Thymus (tissue), 14 donors: ENCODE measurements at places on chromosomes 2 and 18. TPM values are rescaled to one million over a fixed set of nuclear protein-coding genes. Genes with fewer than 3 reads are reported as not detected.

DNA sequence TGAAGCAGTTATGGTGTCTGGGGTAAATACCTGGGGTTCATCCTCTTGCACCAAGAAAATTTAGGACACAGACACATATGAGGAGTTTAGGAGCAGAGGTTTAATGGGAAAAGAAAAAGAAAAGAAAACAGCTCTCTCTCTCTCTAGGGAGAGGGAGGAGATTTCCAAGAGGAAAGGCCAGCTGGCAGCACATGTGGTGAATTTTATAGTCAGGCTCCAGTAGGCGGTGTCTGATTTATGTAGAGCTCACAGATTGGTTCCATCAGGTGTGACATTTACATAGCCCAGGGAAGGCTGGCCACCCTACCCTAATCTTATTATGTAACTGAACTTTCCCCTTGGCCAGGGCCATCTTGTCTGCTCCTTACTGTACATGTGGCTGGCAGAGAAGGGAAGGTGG lies 297.5 kb upstream of the RGPD4 start:
- no peak overlapping the region for H3K27ac ChIP-seq
- DNase-seq = no peak
- H3K4me3 ChIP-seq = no peak overlapping the region

- no peaks in the 10 kb centered on the region for H3K4me1 ChIP-seq
- H3K4me3 ChIP-seq = no peak overlapping the region
- H3K27ac ChIP-seq = no peak overlapping the region
- peaks cover under 1% of the 10 kb centered on the region for H3K36me3 ChIP-seq
- no peaks in the 10 kb centered on the region for H3K27me3 ChIP-seq
- no peak for DNase-seq
These were observed 41.8 kb downstream of the MFSD6 start for GRCh38 chr2:190449925-190450324.

GRCh38 chr2:124426625-124427024 lies 401.5 kb downstream of the CNTNAP5 start:
- H3K36me3 ChIP-seq = no peaks in the 10 kb centered on the region
- no peak for DNase-seq
- H3K4me3 ChIP-seq = no peak overlapping the region
- no peaks in the 10 kb centered on the region for H3K4me1 ChIP-seq
- H3K27me3 ChIP-seq = no peaks in the 10 kb centered on the region
- H3K27ac ChIP-seq = no peak overlapping the region

- H3K36me3 ChIP-seq = peaks cover 19% of the 10 kb centered on the region
- DNase-seq = no peak
- no peaks in the 10 kb centered on the region for H3K27me3 ChIP-seq
These were observed 90.7 kb upstream of the TFCP2L1 start for GRCh38 chr2:121375621-121376159.

GRCh38 chr2:70766357-70767078 lies 1.5 kb downstream of the ADD2 start:
- no peak overlapping the region for H3K27ac ChIP-seq
- H3K4me1 ChIP-seq = peaks cover 8% of the 10 kb centered on the region
- H3K4me3 ChIP-seq = no peak overlapping the region
- no peak for DNase-seq
- H3K27me3 ChIP-seq = peaks cover 25% of the 10 kb centered on the region

DNA sequence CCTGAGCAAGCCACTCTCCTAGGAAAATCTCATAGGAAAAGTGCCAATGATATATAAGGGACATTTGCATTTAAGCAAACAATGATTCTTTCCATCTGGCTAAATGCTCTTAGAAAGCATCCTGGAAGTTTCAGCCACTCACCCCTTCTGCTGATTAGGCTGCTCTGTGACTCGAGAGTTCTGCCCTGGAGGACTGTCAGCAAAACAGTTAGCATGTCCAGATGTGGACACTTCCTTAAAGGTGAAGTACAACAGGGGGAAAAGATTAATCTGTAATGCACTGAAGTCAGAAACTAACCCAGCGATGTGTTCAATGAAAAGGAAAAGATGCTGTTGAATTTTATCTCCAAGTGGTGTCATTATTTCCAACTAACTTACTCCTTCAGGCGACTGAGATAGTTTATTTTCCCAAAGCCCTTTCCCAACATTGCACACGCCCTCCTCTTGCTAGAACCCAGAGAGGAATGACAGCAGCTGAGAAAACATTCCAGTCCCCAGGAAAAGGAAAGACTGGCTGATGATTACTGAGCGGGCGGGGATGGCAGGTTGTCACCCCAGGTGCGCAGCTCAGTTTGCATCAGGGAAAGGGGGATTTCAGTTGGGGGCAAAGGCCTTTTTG lies 214.0 kb downstream of the SS18 start:
- no peak overlapping the region for H3K27ac ChIP-seq
- H3K4me3 ChIP-seq = no peak overlapping the region
- no peaks in the 10 kb centered on the region for H3K4me1 ChIP-seq
- no peaks in the 10 kb centered on the region for H3K36me3 ChIP-seq

DNA sequence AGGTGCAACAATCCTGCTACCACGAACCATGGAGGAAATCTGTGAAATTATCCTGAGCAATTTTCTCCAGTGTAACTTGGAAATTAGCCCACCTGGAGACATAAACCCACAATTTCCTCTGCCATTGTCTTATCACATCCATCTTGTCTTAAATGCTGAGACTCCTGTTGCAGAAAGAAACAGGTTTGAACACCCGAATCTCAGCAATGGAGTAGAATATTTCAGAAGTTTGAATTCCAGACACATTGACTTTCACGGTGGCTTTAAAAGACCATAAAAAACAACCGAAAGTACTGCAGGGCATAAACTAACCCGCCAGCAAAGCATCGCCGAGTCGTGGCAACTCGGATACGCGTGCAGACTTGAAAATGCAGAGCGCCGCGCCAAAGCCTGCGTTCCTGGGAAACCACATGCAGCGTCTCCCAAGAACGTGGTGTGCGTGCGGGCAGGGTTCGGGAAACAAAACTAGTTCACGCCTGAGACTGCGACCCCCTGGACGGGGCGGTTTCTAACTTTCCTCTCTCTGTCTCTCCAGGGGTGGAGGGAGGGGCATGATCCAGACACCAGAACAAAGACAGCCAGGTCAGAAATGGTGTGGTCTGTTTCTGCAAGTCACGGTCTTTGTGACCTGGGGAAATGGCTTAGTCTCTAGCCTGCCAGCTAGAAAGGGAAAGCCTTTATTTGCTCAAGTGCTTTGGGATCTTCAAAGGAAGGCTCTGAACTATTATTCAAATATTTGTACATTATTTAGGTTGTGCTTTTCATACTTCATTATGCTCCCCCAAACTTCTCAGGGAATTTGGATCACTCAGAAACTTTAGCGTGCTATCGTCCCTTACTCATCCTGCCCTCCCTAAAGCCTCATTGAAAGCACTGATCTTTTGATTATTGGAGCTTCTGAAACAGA lies 26.9 kb upstream of the KCTD1 start:
- peaks cover 4% of the 10 kb centered on the region for H3K4me1 ChIP-seq
- no peak overlapping the region for H3K27ac ChIP-seq
- no peaks in the 10 kb centered on the region for H3K36me3 ChIP-seq
- H3K4me3 ChIP-seq = peak overlapping the region; percentile 30
- DNase-seq = no peak

DNA sequence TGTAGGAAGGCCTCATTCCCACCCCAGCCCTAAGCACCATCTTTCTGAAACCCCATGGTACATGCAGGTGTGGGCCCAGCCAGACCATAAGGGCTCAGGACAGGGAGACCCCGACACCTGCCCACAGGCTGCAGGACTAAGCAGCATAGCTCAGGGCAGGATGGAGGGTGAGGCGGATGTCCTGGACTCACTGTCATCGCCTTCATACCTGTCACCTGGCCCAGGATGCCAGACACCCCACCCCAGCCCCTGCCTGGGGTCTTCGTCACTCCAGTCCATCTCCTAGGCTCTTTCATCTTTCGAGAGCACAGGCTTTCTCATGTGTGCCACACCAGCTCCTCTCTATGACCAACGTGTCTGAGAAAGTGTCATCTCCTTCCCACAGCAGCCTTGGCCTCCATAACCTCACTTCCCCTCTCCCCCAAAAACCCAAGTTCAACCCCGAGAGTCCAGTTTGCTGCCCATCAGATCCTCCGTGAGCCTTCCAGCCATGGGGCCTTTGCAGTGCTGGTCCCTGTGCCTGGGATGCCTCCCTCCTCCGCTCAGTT lies 71.5 kb downstream of the EMX1 start:
- no peak for DNase-seq
- H3K4me1 ChIP-seq = no peaks in the 10 kb centered on the region
- no peak overlapping the region for H3K27ac ChIP-seq
- H3K27me3 ChIP-seq = no peaks in the 10 kb centered on the region
- no peaks in the 10 kb centered on the region for H3K36me3 ChIP-seq

GRCh38 chr18:62954366-62954765 lies 239.0 kb downstream of the PHLPP1 start:
- no peak overlapping the region for H3K4me3 ChIP-seq
- DNase-seq = no peak
- peaks cover 15% of the 10 kb centered on the region for H3K4me1 ChIP-seq

DNA sequence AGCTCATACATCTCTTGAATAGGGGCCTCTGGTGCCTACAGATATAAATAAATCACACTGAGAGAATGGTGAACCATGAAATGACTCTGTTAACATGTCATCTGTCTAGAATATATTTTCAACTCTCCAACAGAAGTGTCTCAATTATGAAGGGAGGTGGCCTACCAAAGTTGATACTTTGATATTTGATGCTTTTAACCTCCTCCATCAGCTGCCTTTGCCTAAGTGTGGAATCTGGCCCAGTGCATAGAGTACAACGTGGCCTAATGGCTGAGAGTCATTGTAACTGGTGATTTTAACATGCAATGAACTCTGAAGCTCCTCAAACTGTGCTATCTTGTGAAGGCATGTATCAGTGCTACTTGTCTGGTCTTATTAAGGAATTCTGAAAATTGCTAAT lies 93.4 kb downstream of the MYO3B start:
- H3K36me3 ChIP-seq = no peaks in the 10 kb centered on the region
- DNase-seq = no peak
- no peaks in the 10 kb centered on the region for H3K27me3 ChIP-seq
- H3K27ac ChIP-seq = no peak overlapping the region
- H3K4me1 ChIP-seq = no peaks in the 10 kb centered on the region
- no peak overlapping the region for H3K4me3 ChIP-seq

DNA sequence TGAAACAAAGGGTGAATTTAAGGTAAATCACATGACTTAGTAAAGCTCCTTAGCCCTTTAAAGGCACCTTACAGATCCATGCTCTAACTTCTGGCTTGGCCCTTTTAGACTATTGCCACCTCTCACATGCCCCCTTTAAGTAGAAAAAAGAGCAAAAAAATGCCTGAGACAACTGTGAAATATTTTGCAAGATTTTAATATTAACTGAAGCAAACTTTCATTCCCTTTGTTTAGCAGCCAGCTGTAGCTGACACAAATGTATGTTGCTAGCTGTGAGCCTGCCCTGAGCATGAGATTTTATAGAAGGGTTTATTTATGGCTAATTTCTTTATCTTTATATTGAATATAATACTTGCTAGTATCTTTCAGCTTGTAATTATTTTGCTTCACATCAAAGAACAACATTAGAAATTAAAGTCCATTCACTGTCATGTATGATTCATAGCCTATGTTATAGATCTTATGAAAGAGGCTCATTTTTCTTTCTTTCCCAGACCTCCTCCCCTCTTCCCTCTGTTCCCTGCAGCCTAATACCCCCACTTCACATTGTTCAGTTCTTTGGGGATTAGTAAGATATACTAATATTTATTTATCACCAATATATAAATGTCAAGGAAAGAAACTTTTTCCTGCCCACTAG lies 637.2 kb upstream of the ZEB2 start:
- no peaks in the 10 kb centered on the region for H3K4me1 ChIP-seq
- no peaks in the 10 kb centered on the region for H3K27me3 ChIP-seq
- no peaks in the 10 kb centered on the region for H3K36me3 ChIP-seq
- no peak overlapping the region for H3K27ac ChIP-seq

DNA sequence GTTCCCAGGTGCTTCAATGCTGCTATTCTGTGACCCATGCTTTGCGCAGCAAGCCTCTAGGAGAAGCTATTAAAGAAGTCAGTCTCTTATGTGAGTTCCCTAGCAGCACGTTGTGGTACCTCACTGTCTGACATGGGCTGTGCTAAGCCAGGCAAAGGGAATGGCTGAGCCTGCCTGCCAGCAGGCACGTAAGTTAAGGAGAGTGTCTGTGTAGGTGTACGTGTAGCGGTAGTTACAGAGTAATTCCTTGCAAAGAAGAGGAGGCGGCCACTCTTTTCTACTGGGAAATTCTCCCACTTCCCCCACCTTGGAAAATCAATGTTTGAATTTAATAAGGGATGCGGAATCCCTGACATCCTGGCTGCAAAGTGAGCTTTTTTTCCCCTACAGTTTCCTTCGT lies 123.5 kb upstream of the LYPD1 start:
- H3K27me3 ChIP-seq = no peaks in the 10 kb centered on the region
- no peak overlapping the region for H3K27ac ChIP-seq
- no peak overlapping the region for H3K4me3 ChIP-seq
- H3K36me3 ChIP-seq = no peaks in the 10 kb centered on the region
- no peak for DNase-seq

The VWC2L gene
- total RNA-seq = not detected

The LRRTM4 gene
- 0.09 TPM for total RNA-seq

The EGR4 gene
- total RNA-seq = 0.05 TPM

The SERPINB4 gene
- total RNA-seq = 2.5 TPM
